ENCODE measurements at places on chromosomes 5 and 9.

DNA sequence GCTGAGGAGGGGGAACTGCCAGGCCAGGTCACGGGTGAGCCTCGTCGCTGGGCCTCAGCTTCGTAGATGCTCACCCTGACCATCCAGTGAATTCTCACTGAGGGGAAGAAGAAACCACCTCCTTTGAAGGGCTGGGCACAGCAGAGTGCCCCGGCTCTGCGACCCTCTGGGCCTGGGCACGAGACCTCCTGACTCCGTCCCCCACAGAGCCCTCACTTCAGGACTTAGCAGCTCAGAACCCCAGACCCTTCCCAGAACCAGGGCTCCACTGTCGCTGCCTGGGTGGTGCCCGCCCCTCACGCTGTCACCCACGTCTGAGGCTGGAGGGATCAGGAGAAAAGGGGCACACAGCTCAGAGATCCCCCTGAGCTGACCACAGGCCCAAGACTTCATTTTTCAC is 34.3 kb upstream of the TMEM250 start:
- DNase-seq, result no peak

DNA sequence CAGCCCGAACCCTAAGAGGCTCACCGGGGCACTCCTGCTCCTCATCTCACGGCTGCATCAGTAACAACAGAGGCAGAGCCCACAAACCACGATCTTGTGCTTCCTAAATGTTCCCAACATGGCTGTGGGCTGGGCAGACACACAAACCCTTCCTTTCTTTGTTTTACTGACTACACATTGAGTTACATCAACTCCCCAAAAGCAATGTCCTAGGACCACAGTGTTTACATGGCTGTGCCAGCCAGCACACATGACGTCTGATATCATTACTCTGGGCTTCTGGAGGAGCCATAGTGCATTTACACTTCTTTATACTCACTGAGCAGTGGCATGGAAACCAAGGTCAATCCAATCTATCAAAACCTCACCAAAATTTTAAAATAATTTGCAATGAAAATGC is 101.4 kb downstream of the LHFPL2 start:
- DNase-seq, result no peak

DNA sequence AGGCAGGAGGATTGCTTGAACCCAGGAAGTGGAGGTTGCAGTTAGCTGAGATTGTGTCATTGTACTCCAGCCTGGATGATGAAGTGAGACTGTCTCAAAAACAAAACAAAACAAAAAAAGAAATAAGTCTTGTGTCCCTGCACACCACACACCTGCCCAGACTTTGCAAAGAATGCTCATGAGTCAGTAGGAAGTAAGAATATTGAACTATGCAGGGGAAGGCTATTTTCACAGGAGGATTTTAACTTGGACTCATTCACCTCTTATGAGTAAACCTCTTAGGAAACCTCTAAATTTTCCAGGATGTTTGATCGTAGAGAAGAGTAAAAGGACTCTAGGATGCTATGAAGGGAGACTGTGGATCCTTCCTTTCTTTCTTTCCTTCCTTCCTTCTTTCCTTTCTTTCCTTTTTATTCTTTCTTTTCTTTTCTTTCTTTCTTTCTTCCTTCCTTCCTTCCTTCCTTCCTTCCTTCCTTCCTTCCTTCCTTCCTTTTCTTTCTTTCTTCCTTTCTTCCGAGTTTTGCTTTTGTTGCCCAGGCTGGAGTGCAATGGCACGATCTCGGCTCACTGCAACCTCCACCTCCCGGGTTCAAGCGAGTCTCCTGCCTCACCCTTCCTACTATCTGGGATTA is 96.7 kb upstream of the CLINT1 start:
- no peak for DNase-seq

GRCh38 chr9:87505869-87506678 is 8.4 kb downstream of the DAPK1 start:
- no peak for DNase-seq

GRCh38 chr5:95822043-95822541 is 434 bp downstream of the GLRX start:
- DNase-seq, result no peak

- DNase-seq, result no peak
Observed at GRCh38 chr5:176642675-176643490, 4.4 kb upstream of the TSPAN17 start.

- DNase-seq, result no peak
Observed at GRCh38 chr9:124559871-124560270, 52.7 kb upstream of the NR5A1 start.

DNA sequence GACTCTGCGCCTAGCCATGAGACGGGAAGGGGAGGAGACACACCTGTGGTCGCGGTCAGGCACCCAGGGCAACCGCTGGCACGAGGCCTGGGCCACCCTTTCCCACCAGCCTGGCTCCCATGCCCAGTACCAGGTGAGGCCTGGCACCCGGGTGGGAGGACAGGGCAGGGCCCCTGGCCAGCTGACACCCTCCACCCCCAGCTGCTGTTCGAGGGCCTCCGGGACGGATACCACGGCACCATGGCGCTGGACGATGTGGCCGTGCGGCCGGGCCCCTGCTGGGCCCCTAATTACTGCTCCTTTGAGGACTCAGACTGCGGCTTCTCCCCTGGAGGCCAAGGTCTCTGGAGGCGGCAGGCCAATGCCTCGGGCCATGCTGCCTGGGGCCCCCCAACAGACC is 5.0 kb downstream of the MAMDC4 start:
- DNase-seq, result no peak

- DNase-seq, result no peak
Observed at GRCh38 chr9:81565144-81565543, 124.2 kb downstream of the TLE1 start.

DNA sequence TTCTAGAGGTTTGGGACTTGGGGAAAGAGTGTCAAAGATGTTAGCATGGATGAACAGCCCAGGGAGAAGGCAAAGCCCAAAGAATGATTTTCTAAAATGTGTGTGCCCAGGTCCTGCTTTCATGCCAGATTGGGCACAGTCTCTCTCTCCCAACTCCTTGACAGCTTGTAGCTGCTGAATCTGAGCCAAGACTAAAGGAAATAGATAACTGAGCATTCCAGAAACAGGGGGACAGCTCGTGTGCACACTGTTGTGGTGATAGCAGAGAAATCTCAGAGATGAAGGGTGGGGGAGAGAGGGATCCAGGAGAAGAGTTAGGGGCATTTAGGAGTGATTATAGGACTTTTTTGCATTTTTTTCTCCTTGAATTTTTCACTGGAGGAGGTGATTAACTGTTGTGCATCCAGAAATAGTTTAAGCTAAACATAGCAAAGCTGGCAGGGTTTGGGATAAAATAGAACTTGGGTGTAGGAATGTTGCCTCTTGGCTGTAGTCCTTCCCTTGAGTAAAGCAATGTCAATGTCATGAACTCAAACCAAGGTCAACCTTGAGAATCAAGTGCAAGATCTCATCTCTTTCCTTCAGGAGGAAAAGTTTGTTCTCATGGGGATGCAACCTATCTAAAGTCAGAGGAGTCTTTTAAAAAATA is 245.9 kb downstream of the SH3GL2 start:
- DNase-seq, result no peak

DNA sequence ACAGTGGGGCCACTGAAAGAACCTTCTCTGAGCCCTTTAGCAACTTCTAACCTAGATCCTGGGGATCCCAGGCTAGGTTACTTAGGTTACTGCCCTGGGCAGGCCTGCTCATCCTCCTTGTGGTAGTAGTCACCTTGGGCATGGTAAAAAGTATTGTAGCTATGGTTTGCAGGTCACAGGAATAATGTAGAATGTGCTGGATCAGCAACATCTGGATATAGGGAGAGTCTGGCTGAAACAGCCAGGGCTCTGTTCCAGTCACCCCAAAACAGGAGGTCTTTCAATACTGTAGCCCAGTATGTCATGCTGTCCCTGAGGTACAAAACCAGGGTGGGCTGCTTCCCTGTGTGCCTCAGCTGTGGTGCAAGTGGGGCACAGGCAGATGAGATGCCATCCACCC is 33.6 kb downstream of the UGT3A2 start:
- no peak for DNase-seq

- no peak for DNase-seq
Observed at GRCh38 chr5:50328193-50328729, 112.8 kb downstream of the EMB start.

DNA sequence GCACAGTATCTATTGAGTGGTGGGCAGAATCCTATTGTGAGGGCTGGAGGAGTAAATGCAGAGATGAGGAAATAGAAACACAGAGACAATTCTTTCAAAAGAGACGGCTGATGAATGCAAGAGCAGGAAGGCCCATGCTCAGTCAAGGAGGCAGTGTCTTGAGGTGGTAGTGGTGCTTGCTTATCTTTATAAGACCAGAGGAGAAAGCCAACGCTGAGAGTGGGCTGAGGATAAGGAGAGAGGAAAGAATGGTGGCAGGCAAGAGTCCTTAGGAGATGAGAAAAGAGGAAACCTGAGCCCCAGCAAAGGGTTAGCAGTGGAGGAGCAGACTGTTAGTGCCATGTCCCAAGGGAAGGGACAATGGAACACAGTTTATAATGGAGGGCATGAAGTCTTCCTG is 86.0 kb downstream of the SNCAIP start:
- no peak for DNase-seq

DNA sequence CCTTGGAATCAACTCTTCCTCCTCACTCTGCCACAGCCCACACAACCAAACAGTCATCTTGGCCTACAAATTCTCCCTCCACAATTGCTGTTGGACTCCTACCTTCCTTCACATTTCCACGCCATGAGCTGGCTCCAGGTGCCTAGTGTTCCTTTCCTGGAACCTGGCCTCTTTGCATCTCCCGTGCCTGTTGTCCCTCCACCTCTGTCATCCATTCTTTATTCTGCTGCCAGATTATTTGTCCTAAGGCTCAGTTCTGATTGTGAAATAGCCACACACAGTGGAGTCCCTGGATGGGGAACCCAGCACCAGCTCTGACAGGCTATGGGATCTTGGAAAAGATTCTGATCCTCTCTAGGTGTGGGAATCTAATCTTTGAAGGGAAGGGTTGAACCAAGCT is 109.1 kb upstream of the ANKH start:
- no peak for DNase-seq

DNA sequence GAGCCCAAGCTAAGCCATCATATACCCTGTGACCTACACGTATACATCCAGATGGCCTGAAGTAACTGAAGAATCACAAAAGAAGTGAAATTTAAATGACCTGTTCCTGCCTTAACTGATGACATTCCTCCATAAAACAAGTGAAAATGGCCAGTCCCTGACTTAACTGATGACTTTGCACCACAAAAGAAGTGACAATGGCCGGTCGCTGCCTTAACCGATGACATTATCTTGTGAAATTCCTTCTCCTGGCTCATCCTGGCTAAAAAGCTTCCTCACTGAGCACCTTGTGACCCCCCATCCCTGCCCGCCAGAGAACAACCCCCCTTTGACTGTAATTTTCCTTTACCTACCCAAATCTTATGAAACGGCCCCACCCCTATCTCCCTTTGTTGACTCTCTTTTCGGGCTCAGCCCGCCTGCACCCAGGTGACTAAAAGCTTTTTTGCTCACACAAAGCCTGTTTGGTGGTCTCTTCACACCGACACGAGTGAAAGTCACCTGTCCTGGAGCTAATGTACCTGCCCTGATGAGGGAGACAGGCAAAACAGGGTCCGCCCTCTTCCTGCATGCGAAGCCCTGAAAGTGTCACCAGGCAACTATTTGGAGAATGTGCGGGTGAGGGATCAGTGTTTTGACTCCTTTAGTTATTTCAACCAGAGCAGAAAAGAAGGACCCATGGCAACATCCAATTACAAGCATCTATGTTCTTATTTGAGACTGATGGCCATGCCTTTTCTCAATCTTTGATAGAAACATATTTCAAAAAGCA is 266.1 kb downstream of the SMARCA2 start:
- no peak for DNase-seq

- DNase-seq, result no peak
Observed at GRCh38 chr5:89028595-89029285, 145.8 kb upstream of the MEF2C start.

DNA sequence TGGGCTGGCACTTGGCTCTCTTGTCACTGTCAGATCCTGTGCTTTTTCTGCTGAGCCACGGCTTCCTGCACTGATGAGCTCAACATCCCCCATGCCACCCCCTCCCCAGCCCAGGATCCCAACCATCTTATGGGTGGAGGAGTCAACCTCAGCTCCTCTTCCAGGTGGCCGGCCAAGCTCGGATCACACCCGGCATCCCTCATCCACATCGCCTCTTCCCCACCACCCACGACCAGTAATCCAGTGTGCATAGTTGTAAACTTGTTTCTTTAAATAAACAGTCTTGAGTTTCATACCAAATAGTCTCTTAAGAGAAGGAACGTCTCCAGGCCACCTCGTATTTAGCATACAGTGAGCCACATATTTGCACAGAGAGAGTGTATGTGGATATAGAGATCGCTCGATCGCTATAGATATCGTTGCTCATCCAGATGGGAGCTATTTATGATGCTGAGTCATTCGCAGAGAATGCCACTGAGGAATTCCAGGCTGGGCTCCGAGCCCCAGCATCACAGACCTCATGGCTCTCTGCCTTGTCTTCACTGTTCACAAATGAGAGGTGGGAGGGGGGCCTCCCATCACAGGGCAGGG is 61.8 kb upstream of the CPLX2 start:
- DNase-seq, result no peak

DNA sequence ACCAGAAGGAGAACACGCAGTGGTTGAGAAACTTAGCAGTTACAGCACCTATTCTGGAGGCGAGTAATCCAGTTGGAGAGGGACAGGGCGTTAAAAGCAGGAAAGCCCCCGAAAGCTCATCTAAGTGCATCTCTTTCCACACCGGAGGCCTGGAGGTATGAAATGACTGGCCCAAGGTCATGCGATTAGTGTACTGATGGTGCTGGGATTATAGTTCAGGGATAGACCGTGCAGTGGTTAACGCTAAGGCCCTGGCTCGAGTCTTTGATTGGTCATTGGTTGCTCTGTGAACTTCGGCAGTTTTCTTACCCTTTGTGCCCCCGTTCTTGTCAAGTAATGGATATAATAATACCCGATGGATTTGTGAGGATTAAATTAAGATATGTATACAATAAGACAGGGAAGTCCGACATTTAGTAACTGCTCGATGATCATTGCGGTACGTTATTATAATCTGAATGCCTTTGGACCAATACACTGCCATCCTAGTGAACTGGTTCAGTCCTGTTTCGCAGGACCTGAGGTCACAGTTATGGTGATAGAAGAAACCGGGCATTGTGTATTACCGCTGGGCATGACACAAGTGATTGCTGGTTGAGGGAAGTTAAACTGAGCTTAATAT is 960 bp downstream of the CANX start:
- peak; percentile 84 for DNase-seq

DNA sequence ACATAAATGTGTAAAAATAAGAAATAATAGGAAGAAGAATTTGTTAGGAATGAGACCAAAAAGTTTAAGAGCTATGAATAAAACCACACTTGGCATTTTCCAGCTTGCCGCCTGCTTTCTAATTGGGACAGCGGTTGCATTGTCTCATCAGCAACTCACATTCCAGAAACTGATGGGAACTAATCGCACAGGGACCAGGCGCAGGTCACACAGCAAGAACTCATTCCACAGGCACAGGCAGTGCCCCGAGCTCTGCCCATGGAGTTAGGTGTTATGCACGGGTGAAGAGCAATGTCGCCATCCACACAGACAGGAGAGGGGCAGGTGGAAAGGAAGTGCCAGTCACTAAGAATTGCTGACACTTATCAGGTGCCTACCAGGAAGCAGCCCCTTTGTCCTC is 279.9 kb downstream of the NSG2 start:
- DNase-seq, result no peak

Measured in stimulated activated effector memory CD8-positive, alpha-beta T cell treated with anti-CD3 and anti-CD28 coated beads, Interleukin-12 subunit alpha, Interleukin-12 subunit beta, amount 100 ng/mL, for 72 hours (primary cell).